ENCODE measurements at places on chromosomes 11 and 22.

DNA sequence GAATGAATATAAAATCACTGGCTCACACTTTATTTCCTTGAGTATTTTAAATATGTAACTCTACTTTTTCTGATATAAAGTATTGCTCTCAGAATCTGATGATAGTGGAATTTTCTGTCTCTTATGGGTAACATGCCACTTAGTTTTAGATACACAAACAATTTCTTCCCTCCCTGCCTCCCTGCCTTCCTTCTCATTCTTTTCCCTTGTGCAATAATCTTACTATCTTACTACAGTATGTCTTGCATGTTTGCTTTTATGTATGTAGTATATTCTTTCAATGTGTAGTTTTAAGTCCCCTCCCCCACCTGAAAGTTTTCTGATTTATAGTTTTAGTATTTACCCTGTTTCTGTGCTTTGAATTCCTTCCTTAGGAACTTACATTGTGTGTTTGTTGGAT is 48.4 kb downstream of the INSC start:
- DNase-seq, result no peak

- no peak for DNase-seq
These were observed 24.0 kb upstream of the COMT start for GRCh38 chr22:19917389-19918138.

DNA sequence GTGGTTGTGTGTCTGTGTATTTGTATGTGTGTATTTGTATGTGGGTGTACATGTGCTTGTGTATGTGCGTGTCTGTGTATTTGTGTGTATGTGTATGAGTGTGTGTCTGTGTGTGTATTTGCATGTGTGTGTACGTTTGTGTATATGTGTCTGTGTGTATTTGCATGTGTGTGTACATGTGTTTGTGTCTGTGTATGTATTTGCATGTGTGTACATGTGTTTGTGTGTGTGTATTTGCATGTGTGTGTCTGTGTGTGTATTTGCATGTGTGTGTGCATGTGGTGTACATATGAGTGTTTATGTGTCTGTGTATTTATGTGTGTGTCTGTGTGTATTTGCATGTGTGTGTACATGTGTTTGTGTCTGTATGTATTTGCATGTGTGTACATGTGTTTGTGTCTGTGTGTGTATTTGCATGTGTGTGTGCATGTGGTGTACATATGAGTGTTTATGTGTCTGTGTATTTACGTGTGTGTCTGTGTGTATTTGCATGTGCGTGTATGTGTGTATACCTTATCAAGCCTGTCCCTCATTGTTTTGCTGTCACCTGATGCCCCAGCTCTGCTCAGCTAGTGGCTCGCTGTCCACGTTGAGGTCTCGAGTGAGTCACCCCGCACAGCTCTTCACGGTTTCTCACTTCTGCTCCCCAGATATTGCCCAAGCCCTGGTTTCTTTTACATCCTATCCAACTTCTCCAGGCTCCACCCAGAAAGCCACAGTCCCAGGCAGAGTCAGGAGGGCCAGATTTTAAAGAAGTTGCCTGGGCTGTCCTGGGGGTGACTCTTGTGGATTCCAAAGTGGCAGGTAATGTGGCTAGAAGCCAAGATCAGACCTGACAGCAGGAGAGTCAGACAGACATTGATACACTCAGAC is 15.2 kb downstream of the MB start:
- peak; percentile 92 for DNase-seq

DNA sequence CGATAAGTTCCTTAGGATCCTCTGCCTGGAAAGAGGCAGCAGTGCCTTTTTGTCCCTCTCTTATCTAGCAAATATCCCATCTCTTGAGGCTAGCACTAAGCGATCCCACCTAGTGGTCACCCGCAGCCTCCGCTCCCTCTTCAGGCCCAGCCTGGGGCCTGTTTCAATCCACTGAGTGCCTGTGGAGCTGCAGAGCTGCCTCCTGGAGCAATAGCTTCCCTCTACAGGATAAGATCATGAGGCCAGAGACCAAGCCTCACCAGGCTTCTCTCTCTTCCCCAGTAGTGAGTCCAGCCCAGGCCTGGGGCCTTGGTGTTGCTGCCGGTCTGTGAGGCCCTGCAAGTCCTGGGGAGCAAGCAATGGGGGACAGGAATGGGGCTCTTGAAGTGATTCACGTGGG is 65.8 kb downstream of the SLC22A12 start:
- DNase-seq, result no peak

GRCh38 chr11:97259884-97260283 is 870.1 kb downstream of the JRKL start:
- DNase-seq, result no peak

DNA sequence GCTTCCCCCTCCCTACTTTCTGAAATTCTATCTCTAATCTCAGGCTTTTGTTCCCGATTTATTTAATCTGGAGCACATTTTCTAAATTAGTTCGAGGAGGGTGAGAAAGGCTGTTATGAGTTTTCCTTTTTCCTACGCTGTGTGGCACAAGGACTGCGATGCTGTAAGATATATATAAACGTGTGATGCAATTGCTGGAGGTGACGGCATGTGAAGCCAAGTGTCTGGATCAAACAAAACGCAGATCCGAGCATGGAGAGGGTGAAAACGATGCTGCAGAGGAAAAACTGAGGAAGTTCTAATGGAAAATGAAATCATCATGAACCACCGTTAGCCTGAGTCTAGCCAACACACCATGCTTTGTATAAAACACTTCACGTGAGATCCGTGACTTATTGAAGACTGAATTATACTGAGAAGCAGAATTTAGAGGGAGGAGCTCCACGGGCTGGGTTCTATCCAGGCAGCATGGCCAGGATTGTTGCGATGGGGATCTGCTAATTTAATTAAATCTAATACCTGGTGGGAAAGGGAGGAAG is 4.4 kb downstream of the PKNOX2 start:
- no peak for DNase-seq

- DNase-seq, result no peak
These were observed 498.1 kb downstream of the TBC1D22A start for GRCh38 chr22:47260551-47260950.

GRCh38 chr22:37618674-37619073 is 10.0 kb downstream of the GGA1 start:
- DNase-seq, result no peak

GRCh38 chr11:46210133-46210636 is 67.3 kb upstream of the CREB3L1 start:
- DNase-seq, result peak; percentile 89

DNA sequence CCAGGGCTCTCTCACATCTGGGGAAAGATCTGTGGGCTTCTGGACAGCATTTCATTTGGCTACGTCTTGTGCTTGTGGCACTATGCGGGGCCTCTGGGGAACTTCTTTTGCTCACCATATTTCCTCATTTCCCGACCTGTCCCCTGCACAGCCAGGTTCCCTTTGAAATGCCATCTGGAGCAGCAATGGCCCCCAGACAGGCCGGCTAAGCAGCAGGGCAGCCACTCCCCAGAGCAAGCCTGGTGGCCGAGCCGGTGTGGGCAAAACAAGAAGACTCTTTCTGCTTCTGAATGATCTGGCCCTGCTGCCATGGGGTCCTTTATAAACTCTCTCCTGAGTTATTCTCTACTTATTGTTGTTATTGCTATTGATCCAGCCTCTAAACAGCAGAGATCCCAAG is 190.7 kb upstream of the NECTIN1 start:
- DNase-seq, result no peak

- no peak for DNase-seq
These were observed 17.8 kb upstream of the PIM3 start for GRCh38 chr22:49942565-49943404.

DNA sequence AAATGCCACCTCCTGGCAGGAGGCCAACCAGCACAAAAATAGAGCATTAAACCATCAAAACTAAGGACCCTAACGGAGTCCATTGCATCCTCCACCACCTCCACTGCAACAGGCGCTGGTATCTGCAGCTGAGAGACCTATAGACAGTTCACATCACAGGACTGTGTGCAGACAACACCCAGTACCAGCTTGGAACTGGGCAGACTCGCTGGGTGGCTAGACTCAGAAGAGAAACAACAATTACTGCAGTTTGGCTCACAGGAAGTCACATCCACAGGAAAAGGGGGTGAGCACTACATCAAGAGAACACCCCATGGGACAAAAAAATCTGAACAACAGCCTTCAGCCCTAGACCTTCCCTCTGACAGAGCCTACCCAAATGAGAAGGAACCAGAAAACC is 11.6 kb upstream of the TMEM45B start:
- no peak for DNase-seq

DNA sequence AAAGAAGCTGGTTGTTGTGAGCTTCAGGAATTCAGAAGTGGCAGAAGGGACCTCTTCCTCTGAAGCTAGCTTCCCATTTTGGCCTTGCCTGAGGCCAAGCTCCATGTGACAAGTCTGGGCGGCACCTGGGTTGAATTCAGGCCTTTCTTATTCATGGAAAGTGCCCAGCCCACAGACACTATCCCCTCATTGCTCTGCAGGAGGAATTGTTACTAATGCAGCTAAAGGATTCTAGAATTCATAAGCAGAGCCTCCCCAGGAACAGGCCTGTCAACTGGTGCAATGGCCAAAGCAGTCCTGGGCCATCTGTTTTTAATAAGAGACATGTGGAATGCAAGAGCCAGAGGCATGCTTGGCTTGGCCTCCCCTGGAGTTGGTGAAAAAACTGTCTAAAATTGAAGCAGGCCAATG is 71.4 kb downstream of the SLC1A2 start:
- DNase-seq, result no peak

- no peak for DNase-seq
These were observed 119.9 kb downstream of the FEZ1 start for GRCh38 chr11:125376117-125376516.

DNA sequence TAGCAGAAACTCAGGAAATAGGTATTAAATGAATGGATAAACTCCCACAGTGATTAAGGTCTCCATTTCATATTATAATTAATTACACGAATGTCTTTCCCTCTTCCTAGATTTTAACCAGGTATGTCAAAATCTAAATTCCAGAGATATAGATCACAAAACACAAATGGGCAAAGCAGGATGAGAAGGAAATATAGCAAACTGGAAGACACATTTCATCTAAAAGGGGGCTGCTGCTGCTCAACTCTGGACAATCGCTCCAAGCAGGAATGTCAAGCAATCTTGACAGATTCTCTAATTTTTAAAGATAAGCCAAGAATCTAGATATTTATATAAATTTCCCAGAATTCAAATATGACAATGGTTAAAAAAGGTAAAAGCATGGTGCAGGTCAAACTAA is 554.2 kb upstream of the CCDC90B start:
- DNase-seq, result no peak

GRCh38 chr11:15890031-15890713 is 466.2 kb downstream of the SOX6 start:
- DNase-seq, result no peak

DNA sequence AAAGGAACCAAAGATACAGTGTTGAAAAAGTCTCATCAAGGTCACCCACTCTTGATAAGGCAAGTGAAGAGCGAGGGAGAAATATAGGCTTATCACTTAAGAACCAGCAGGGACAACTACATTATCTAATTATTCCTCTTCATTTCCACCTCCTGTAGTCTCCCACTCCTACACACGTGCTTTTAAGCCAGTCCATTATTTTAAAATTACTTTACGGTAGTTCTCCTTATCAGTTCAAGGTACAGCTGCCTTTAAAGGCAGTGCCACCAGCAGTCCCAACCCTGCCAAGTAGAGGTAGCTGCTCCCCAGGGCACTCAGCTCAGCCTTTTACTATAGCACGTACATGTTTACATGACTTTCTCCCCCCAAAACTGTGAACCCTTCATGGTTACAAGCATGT is 161.5 kb upstream of the BLID start:
- no peak for DNase-seq

DNA sequence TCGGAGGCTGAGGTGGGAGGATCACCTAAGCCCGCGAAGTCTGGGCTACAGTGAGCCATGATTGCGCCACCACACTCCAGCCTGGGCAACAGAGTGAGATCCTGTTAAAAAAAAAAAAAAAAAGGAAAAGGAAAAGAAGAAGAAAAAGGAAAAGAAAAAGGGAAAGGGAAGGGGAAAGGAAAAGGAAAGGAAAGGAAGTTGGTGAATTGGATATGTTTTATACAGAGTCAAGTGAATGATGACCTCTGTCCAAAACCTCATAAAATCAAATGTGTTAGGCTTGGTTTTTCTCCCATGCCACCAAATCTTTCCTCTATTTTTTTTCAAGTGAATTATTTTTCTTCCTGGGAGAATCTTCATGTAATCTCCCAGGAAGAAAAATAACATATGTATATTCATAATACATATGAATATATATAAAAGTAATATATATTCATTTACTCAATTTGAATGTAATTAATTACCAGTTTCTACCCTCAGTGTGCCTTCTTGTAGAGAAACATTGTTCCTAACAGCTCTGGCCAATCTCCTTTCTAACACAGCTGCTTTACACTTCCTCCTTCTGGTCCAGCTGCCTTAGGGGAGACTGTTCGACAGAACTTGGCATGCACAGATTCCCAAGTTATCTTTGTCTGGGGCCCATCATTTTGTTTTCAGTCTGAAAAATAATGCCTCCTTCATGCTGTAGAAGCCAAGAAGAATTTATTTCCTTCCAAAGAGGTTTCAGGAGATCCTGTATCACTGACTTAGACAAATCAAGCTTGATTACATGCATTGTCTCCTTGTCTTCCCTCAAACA is 111.9 kb downstream of the CCDC34 start:
- DNase-seq, result no peak

- no peak for DNase-seq
These were observed 69.8 kb upstream of the MTMR2 start for GRCh38 chr11:95993438-95994298.

- no peak for DNase-seq
These were observed 469.2 kb upstream of the ANO5 start for GRCh38 chr11:21723678-21724077.

- no peak for DNase-seq
These were observed 52.0 kb downstream of the ARFGAP2 start for GRCh38 chr11:47124675-47125074.

DNA sequence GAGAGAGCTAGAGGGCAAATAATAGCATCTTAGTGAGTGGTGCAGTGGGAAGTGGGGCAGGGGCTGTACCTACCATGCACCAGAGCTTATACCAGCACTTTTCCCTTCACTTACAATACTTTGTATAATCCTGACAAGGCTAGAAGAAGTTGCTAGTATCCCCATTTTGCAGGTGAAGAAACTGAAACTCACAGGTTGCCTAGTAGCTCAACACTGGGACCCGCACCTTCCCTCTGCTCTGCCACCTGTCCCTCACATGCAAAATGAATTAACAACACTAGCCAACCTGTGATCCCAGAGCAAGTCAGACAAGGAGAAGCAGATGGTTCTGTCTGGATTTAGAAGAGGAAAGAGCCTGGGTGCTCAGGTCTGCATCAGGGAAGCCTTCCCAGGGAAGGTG is 510.4 kb downstream of the BUD13 start:
- no peak for DNase-seq

GRCh38 chr22:22946131-22946530 is 58.5 kb downstream of the IGLL5 start:
- peak; percentile 65 for DNase-seq

- no peak for DNase-seq
These were observed 82.0 kb downstream of the SIK3 start for GRCh38 chr11:117016246-117016645.

DNA sequence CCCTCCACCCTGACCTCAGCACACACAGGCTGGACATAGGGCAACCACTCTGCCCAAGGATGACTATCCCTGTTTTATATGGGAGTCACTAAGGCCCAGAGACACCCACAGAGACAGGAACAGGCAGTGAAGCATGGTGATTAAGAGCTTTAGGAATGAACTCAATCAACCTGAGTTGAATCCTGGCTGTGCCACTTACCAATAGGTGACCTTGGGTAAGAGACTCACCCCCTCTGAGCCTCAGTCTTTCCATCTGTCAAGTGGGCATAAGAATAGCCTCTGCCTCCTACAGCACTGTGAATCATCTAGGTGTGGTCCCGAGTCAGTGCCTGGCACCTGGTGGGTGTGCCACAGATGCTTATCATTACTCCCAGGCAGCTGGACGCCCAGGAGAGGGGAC is 6.8 kb downstream of the CRYBB1 start:
- DNase-seq, result no peak
